Activated CD4-positive, alpha-beta T cell treated with anti-CD3 and anti-CD28 coated beads for 4 hours (primary cell): ENCODE measurements at places on chromosomes 16 and 17.

DNA sequence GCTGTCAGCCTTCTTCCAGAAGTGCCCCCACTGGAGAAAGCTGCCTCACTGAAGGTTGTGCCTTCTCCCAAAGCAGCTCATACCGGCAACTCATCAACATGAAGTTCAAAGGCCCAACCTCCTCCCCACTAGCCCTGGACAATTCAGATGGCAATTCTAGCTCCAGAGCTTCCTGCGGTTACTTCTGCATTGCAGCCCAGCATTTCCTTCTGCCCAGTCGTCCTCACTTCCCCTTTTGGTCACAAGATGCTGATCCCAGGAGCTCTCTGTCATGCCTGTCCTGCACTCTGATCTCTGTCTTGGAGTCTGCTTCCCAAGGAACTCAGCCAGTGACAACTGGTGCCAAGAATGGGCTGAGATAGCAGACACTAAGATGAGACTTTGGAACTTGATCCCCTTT lies 178.2 kb upstream of the SOX9 start:
- no peak for DNase-seq

DNA sequence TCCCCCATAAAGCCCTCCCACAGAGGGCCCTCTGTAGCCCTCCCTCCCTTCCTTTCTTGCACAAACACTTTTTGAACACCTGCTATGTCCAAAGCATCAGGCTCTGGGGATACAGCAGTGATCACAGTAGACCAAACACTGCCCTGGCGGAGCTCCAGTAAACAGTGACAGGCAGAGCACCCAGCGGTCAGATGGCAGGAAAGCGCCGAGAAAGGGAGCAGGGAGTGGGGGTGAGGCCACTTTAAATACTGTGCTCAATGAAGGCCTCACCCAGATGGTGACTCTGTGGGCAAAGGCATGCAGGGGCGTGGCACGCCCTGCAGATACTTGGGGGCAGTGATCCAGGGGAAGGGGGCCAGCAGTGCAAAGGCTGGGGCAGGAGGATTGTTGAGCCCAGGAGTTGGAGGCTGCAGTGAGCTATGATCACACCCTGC lies 7.6 kb downstream of the PRR29 start:
- no peak for DNase-seq

GRCh38 chr16:54923055-54923473 lies 7.6 kb upstream of the IRX5 start:
- DNase-seq = no peak

GRCh38 chr16:62585041-62585545 lies 548.9 kb upstream of the CDH8 start:
- no peak for DNase-seq

DNA sequence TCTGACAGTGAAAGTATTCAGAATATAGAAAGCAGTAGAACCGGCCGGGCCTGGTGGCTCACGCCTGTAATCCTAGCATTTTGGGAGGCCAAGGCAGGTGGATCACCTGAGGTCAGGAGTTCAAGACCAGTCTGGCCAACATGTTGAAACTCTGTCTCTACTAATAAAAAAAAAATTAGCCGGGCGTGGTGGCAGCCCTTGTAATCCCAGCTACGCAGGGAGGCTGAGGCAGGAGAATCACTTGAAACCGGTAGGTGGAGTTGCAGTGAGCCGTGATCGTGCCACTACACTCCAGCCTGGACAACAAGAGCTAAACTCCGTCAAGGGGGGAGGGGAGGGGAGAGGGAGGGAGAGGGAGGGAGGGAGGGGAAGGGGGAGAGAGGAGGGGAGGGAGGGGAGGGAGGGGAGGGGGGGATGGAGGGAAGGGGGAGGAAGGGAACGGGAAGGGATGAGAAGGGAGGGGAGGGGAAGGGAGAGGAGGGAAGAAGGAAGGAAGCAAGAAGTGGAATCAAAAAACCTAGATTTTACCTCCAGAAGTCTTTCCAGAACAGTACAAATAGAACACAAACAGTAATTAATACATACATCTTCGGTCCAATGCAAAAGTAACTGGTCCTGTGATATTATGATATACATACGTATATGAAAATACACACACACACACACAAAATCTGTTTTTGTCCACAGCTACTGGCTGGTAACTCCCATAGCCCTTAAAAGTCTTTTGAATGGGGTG lies 10.9 kb upstream of the NT5C start:
- DNase-seq = no peak

GRCh38 chr16:56260378-56261160 lies 69.3 kb downstream of the GNAO1 start:
- no peak for DNase-seq

- DNase-seq = no peak
These were observed 701 bp downstream of the PIPOX start for GRCh38 chr17:29043539-29044145.

DNA sequence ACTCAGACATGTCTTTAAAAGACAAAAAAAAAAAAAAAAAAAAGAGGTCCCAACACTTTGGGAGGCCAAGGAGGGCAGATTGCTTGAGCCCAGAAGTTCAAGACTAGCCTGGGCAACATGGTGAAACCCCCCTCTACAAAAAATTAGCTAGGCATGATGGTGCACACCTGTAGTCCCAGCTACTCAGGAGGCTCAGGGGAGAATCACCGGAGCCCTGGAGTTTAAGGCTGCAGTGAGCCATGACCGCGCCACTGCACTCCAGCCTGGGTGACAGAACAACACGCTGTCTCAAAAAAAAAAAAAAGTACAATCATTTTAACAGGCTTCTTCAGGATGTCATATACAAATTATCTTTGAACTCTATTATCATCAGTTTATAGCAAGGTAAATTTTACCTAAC lies 22.0 kb downstream of the C16orf87 start:
- no peak for DNase-seq

DNA sequence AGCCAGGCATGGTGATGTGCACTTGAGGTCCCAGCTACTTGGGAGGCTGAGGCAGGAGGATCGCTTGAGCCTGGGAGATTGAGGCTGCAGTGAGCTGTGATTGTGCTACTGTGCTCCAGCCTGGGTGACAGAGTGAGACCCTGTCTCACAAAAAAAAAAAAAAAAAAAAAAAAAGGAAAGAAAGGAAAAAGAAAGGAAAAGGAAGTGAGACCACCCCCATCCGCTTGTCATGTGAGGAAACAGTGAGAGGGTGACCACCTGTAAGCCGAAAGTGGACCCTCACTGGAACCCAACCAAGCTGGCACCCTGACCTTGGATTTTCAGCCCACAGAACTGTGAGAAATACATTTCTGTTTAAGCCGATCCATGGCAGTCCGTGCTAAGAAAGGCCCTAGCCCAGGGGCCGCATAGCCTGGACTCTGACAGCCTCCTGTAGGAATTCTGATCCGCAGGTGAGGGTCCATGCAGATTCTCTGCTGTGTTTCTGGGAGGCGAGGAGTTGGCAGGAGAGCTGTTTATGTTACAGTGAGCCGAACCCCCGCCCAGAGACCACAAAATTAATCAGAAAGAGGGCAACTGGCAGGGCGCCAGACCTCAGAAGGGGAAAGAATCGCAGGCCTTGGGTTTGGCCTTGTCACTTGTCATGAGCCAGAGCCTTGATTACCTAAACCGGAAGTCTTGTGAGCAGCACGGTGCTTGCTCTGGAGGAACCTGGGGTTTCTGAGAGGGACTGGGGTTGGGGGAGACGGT lies 945 bp downstream of the SGSH start:
- DNase-seq = peak; percentile 92

- DNase-seq = peak; percentile 20
These were observed 1.4 kb downstream of the AXIN2 start for GRCh38 chr17:65559804-65560627.

- no peak for DNase-seq
These were observed 7.1 kb downstream of the COL1A1 start for GRCh38 chr17:50194140-50194933.

DNA sequence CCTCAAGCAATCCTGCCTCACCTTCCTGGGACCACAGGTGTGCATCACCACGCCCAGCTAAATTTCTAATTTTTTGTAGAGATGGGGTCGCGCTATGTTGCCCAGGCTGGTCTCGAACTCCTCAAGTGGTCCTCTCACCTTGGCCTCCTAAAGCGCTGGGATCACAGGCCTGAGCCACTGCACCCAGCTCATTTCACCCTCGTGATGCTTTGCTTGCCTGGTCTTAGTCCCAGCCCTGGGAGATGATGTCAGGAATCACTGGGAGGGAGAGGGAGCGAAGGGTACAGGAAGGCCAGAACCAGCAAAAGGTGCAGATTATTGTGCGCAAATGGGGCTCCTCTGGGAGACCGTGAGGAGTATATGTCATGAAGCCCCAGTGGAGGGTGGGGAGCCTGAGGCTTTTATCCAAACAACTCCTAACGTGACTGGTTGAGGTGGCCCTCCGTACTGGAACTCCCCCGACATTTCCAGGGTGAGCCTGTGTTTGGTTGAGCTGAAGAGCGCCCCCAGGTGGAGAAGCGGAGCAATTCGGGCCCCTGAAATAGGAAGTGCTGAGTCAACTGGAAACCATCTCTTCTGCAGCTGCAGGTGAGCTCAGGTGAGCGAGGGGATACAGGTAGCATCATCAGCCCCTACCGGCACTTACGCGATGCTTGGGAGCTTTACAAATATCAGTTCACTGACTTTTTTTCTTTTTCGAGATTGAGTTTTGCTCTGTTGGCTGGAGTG lies 41.2 kb upstream of the HAPSTR1 start:
- peak; percentile 8 for DNase-seq

DNA sequence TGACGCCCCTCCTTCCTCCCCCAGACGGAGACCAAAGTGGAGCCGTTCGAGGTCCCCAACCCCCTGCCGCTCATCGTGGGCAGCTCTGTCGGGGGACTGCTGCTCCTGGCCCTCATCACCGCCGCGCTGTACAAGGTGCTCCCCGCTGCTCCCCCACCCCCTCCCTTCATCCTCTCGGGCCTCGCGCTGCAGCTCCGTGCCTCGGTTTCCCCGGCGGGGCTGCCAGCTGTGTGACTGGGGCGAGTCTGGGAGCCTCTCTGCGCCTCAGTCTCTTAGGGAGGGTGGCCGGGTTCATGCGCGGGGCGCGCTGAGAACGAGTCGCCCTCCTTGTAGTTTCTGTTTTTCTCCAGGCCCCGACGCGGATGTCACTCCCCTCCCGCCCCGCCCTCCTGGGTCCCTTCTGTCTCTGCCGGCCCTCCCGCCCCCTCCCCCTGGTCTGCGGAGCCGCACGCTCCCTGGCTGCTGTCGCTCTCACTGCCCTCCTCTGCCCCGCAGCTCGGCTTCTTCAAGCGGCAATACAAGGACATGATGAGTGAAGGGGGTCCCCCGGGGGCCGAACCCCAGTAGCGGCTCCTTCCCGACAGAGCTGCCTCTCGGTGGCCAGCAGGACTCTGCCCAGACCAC lies 23.7 kb upstream of the ITGAX start:
- DNase-seq = peak; percentile 28
